ENCODE measurements at places on chromosomes 3 and 15.
A peak's percentile ranks its signal among the peaks of the same experiment; 100 is the strongest.

- no peak for DNase-seq
These were observed 2.3 kb upstream of the LMLN start for GRCh38 chr3:197957790-197958133.

DNA sequence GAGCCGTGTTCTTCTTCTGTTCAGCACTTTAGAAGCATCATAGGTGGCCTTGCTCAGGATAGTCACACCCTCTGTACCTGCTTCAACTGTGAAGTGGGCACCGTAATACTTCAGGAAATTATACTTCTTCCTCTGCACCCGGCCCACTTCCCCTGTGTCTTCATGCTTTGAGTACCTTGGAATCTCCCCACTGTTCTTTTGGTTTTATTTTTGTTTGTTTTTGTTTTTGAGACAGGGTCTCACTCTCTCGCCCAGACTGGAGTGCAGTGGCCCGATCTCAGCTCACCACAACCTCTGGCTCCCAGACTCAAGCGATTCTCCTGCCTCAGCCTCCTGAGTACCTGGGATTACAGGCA is 1.7 kb downstream of the P2RY14 start:
- DNase-seq: no peak

DNA sequence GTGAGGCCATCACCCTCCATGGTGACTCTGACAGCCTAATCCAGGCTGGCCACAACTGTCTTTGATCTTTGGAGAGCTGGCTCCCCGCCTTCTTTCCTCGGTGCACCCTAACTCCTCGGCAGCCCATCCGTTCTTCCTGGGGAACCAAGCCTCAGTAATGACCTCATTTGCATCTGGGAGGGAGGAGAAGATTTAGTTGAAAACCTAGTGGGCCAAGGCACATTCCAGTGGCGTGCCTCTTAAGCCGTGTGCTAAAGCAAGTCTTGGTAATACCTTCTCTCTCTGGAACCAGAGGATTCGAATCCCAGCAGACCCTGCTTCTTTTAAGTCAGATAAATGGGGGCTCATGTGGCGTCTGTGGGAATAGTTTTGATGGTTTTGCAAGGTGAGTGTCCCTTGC is 233.1 kb downstream of the EBLN2 start:
- DNase-seq: no peak

DNA sequence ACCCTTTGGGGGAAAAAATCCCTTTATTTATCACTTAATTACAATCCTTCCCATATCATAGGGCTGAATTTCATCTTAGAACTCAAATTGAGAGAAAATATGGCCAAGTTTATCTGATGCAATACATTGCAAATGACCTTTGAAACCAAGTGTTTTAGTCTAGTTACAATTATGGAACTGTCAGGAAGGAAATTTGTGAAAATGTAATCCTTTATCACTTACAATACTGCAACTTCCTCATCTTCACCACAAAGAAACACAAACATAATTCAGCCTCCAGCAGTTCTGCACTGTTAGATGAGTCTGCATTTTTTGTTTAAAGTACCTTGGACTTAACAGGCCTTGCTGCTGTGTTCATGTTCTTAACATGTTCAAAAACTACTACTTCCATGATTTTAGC is 4.6 kb downstream of the CCPG1 start:
- peak; percentile 3 for DNase-seq

DNA sequence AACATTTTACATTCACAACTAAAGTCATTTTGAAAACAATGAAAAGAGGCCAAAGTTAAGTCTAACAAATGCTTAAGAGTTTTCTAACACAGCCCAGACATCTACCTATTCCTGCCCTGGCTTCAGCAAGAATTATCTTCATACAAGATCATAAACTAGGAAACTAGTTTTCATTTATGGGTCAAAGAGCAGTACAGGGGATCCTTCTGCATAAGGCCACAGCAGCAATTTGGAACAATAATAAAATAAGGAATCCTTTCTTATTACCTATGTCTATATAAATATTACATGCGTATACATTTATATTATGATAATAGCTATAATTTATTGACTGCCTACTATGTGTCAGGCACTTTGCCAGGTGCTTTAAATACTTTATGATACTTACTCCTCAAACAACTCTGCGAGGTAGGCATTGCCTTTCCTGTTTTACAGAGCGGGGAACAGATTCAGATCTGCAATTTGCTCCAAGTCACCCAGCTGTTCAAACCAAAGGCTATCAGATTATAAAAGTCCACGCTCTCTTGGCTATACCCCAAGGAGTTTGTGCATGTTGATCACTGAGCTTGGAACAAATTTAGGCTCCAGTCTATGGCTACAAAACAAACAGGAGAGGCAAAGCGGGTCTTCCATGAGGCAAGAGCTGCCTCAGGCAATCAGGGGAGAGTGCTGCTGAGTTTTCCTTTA is 196.4 kb downstream of the RORA start:
- DNase-seq: no peak

DNA sequence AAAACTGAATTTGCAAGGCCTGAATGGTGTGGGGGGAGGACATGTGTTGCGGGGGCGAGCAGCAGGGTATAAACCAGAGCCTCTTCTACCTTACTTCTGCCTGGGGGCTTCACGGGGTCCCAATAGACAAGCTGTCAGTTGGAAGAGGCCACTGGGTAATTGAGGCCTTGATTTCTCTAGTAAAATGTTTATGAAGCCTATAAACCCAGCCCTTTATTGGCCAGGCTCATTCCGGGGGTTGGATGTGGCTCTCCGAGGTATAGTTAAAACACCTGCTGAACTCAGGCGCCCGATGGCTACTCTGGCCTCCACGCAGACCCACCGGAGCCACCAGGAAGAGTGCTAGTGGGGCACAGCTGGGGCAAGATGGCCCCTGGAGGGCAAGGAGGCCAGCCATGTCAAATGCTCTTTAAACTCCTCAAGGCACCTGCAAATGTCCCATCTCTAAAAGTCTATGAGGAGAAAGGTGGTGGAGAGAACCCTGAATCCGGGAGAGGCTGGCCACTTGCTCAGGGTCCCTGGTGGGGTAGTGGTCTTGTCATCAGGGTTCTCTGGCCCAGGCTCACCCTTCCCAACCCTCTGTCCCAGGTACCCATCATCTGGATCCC is 34.3 kb downstream of the IGDCC3 start:
- no peak for DNase-seq

DNA sequence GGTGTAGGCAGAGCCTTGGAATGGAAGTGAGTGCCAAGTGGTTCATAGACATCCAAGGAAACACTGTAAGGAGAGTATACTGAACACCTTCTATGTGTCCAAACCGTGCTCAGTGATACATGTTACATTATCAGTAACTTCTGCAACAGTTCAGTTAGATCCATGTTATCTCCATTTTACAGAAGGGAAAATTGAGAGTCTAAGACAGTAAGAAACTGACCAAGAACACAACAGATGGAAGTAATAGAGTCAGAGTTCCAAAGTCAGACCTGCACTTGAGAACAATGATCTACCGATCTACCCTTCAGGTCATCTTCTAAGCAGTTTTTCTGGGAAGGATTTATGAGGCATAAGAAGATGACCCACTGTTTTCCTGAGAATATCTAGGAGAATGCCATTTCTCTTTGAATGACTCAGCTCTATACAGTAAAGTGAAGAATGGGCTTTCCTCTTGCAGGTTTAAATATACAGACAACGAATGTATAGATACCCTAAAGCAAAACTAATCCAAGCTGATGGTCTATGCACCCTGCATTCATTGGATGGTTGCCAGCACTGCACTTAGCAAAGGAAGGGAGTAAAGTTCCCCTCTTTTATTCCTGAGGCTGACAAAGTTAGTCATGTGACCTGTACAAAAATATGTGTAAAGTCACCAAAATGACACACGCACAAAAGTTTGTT is 604.1 kb upstream of the MDFIC2 start:
- no peak for DNase-seq

GRCh38 chr3:197124713-197125112 is 95.1 kb upstream of the MELTF start:
- no peak for DNase-seq

DNA sequence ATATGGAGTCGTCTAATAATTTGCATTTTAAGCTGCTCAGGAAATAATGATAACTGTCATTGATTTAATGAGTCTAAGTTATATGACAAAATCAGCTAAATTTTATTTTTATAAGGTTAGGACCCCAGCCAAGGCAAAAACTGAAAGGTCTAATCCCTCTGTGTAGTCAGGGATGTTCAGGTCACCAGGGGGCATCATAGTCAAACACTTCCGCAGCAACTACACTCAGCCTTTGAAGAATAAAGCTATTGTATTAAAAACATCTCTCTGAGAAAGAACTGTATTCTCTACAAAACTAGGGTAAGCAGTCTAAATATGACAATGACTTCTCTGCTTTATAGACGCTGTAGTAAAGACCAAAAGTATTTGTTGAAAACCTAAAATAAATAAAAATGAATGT is 15.0 kb downstream of the INTS14 start:
- no peak for DNase-seq

DNA sequence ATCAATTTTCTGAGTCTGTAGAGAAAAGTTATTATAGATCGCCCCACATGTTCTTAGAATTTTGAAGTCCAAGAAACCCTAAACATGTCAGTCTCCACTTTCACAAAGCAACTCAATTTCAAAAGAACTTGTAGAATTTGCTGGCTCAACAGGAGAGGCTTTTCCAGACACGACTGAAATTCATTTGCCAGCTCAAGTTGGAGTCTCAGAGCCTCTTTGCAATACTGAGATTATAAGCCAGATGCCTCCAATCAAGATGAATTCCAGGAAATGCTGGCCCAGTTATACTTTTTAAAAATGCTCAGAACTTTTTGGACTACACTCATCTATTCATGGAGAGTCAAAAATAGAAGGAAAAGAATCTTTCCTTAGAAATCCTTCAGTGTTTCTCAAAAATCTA is 56.9 kb upstream of the NLGN1 start:
- DNase-seq: no peak

DNA sequence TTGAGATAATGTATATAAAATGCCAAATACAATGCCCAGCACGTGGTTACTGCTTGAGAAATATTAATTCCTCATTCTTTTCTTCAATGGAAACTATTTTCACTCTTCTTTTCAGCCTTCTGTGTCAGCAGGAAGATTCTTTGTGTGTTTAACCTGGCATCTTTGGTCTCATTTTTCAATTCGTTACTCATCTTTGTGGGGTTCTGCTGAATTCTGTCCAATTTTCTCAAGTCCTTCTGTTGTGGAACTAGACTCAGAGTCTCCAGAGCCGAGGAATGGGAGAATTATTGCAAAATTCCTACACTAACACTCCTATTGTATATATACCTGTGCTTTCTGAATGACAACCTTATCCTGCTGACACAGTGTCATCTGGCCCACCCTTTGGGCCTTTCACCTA is 96.8 kb upstream of the RGMA start:
- no peak for DNase-seq

GRCh38 chr3:149706905-149707304 is 45.4 kb downstream of the COMMD2 start:
- no peak for DNase-seq

GRCh38 chr3:127546970-127547733 is 43.4 kb downstream of the TPRA1 start:
- DNase-seq: no peak

- DNase-seq: peak; percentile 65
These were observed 61.2 kb downstream of the THBS1 start for GRCh38 chr15:39642011-39642640.

DNA sequence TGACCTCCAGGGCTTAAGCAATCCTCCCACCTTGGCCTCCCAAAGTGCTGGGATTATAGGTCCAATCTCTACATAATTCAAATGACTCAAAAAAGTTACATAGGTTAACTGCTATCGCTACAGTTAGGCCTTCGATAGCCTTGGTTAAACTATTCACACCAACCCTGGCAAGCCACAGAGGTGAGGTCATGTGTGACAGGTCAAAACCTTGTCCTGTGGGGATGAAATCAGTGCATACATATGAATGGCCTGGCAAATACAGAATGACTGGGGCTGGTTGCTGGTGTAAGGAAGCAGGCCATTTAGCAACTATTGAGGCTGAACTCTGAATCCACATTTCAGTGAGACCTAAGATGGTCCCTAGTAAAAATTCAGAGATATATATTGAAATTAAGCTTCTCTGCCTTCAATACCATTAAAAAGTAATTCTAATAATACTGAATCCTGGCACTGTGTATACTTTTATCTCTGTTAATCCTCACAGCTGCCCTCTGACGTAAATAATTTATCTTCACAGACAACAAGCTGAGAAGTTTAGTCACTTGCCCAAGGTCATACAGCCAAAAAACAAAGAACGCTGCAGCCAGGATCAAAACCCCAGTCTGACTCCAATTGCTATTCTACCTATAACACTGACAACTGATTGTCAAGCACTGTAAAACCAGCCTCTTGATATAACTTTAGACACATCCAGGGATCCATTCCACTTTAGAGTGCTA is 35.3 kb downstream of the MKRN2 start:
- DNase-seq: no peak

DNA sequence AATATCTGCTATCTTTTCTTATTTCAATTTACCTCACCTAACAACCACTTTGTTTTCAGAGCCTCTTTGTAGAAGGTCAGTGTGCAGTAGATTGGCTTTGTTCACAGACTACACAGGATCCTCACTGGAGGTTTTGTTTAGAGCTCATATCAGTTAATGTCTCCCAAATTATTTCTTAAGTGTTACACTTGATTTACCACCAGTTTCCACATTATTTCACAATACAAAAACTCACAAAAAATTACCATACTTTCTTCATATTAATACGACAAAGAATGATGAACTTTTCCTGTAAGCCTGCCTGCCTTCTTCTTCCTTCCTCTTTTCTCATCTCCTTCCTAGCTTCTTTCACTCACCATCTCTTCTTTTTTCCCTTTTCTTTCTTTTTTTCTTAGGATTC is 133.3 kb downstream of the ALCAM start:
- no peak for DNase-seq

DNA sequence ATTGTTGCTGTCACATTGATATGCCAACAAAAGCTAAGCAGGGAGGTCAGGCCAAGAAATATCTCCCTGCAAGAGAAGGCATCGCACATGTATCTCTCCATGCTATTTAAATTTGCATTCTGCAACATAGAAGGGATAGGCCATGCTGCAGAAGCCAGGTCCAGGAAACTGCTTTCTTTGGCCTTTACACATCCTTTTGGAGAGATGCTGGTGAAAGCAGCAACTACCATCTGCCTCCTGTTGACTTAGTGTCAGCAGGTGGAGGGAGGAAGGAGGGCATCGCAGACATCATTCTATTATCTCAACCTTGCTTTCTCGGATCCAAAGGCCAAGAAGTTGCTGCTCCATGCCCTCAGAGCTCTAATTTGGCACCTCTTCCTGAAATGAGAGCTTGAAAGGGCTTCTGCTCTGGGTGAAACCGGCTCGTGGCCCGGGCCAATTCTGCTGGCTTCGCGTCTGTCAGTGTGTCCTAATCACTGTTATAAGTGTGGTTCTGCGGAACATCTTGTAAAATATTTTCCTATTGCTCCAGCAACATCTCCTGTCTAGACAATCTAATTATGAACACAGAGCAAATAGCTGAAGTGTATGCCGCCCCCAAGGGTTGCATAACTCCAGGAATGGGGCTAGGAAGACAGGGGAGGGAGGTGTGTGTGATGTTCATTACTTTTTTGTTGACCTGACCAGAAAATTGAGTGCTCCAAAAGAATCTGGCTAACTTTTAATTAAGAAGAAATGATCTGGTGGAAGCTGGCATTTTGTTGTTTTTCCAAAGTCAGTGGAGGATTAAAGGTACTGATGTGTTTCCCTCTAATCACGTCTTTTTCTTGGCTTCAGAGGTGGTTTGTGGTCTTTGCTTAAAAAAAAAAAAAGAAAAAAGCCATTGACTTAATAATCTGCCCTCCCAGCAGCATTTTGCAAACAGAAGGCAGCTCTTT is 89.1 kb downstream of the TPRG1 start:
- no peak for DNase-seq

- DNase-seq: no peak
These were observed 1044.0 kb downstream of the IGSF11 start for GRCh38 chr3:117990627-117991026.
